ENCODE measurements at places on chromosomes 2 and 18.

DNA sequence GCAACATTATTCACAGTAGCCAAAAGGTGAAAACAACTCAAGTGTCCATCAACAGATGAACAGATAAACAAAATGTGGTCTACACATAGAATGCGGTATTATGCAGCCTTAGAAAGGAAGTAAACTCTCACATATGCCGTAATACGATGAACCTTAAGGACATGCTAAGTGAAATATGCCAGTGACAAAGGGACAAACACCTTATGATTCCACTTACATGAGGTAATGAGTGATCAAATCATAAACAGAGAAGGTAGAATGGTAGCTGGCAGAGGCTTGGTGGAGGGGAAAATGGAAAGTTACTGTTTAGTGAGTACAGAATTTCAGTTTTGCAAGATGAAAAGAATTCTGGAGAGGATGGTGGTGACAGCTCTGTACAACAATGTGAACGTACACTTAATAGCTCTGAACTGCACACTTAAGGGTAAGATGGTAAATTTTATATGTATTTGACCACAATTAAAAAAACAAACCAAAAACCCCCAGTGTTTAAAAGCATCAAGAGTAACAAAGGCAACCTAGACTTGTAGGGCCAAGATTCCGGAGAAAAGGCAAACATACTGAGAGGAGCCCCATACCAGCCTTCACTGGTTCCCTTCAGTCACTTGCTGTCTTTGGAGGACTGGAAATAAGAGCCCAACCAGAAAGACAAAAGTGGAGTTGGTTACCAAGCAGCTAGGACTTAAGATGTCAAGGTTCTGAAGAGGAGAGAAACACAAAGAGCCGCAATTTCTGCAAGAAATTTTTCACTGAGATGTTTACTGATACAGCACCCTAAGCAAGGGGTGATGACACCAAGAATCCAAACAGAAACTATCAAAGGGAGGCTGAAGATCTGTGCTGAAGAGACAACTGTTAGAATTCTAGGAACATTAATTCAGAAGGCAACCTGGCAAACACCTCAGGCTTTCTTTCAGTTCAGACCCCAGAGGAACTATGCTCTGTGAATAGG lies 61.3 kb downstream of the CUL3 start:
- DNase-seq: no peak

- DNase-seq: no peak
Measured at GRCh38 chr2:235607546-235608199, 113.8 kb downstream of the AGAP1 start.

DNA sequence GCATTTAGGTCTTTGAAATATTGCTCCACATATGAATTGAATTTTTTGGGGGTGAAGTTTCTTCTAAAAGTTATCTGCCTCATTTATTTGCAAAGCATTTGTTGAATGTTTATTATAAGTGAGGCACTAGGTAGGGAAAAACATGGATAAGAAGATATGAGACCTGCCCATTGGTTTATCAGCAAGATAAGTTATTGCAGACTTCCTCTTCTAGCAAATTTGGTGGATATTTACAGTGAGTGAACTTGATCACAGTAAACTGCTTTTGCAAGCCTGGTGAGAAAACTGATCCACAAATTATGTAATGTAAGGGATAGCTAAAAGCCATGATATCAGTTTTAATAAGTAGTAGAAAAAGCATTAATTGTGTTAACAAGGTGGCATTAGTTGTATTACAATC lies 364.8 kb downstream of the SOCS6 start:
- no peak for DNase-seq

DNA sequence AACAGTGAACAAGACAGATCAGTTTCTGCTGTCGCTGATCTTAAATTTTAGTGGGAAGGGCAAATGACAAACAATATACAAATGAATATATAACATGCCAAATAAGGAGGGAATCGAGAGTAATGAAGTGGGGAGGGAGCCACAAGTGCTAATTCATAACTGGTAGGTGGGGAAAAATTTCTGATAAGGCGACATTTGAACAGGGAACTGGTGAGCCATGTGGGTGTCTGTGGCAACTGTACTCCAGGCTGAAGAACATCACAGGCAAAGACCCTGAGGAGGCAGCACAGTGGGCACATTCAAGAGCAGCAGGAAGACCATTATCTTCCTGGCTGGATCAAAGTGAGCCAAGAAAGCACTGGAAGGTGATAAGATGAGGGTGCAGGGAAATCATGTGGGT lies 51.6 kb upstream of the CD28 start:
- DNase-seq: no peak

Measured in smooth muscle cell of the brain vasculature (primary cell).